ENCODE measurements at places on chromosomes 11 and 22.

GRCh38 chr22:39725351-39726035 lies 154.9 kb downstream of the CACNA1I start:
- DNase-seq = no peak

GRCh38 chr22:31080164-31080847 lies 812 bp upstream of the SMTN start:
- no peak for DNase-seq

DNA sequence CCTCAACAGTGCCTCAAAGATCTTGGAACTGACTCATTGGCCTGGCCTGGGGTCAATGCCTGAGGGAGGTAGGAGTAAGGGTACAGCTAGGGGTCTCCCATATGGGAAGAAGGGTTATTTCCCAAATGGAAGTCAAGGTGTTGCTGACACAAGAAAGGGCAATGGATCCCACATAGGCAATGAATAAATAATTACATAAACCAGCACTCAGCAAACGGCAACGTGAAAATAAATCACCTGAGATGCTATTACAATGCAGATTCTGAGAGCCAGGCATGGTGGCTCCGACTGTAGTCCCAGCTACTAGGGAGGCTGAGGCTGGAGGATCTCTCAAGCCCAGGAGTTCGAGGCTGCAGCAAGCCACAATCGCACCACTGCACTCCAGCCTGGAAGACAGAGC lies 36.5 kb upstream of the SLC35C1 start:
- no peak for DNase-seq

DNA sequence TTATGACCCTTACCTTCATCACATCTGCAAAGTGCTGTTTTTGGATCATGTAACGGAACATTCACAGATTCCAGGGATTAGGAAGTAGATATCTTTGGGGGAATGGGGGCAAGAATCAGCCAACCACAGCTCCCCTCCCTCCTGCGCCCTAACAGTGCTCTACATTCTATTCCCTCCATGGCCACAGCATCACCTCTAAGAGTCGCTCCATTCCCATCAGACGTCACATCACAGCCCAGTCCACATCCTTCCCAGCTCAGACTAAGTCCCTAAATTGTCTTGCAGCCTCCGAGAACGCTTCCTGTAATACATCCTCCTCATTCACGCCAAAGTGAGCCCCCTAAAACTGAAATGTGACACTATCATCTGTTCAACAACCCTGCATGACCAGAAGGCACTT lies 5.9 kb downstream of the SCGB1D1 start:
- no peak for DNase-seq

GRCh38 chr11:120181376-120181975 lies 29.4 kb upstream of the OAF start:
- DNase-seq = no peak

GRCh38 chr22:44305888-44306287 lies 6.9 kb downstream of the SHISAL1 start:
- no peak for DNase-seq

DNA sequence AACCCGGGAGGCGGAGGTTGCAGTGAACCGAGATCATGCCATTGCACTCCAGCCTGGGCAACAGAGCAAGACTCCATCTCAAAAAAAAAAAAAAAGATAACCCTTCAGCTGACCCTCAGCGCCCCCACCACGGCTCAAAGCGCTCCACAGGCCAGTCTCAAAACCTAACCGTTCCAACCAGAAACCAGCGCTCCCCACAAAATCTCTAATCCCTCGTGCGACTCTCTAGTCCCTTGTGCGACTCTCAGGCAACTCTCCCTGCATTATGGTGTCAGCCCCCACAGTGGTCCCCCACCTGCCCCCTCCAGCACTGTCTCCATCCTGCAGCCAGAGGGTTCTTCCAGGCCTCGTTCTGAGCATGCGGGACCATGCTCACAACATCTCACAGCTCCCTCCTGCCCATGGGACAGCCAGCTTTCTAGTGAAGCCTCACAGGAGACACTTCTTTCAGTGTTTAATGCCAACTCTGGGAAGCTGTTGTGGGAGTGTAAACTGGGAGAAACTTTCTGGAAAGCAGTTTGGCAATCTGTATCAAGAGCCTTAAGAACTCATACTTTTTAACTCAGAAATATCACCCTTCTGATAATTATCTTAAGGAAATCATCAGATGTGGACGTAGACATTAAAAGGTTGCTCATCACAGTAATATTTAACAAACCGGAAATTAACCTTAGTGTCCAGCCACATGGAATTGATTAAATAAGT lies 4.2 kb upstream of the RASGRP2 start:
- DNase-seq = peak; percentile 77

DNA sequence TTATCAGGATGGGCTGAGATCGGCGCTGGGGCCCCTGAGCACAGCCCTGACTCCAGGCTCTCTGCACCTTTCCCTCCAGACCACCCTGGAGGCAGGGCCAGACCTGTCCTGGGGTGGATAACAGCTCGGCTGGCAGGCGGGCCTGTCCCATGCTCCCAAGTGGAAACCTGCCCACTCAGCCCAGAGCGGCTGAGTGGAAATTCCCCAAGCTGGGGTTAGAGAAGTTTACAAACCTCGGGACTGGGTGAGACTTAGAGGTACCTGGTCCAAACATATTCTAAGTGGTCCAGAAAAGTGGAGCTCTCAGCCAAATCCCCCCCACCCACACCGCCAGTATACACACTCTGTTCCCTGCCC lies 4.8 kb upstream of the FXYD2 start:
- DNase-seq = no peak

DNA sequence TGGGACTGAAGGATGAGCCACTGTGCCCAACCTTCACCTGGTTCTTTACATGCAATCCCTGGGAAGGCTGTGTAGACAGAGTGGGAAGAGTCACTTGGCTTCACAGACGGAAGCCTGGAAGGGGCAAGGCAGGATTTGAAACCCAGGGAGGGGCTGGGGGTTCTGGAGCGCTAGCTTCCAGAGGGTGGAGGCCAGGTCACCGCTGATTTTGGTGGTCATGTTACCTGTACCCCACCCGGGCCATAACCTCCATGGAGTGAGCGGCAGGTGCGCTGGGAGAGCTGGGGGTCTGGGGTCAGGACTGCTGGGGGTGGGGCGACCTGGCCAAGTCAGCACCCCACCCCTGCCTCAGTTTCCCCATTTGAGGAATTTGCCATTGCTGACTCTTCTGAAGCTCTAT lies 38.3 kb downstream of the PDGFB start:
- DNase-seq = no peak

DNA sequence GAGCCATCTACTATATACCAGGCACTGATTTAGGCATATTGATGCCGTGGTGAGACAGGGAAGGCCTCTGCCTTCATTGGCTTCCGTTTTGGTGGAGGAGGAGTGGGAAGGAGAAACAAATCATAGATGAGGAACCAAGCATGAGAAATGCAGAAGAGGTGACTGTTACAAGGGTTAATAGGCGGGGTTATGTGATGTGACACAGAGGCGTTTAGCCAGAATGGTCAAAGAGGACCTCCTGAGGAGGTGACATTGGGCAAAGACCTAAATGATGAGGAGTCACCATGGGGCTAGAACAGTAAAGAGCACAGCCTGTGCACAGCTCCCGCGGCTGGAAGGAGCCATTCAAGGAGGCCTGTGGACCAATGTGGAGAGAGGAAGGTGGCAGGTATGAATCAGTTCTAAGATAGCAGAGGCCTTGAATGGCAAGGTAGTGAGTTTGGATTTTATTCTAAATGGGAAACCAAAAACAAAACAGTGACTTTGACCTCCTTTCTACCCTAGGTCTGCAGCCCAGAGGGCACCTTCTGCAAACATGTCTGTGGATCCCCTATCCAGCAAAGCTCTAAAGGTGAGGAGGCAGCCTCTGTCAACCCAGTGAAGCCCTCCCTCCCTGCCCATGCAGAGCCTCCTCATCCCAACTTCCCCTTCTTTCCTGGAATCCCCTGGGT lies 11.7 kb downstream of the MAFF start:
- DNase-seq = no peak

GRCh38 chr22:41826430-41827383 lies 6.2 kb upstream of the SREBF2 start:
- DNase-seq = no peak

GRCh38 chr22:49892226-49892899 lies 25.9 kb downstream of the ALG12 start:
- no peak for DNase-seq

- DNase-seq = peak; percentile 88
These were observed 7.6 kb downstream of the SLC39A13 start for GRCh38 chr11:47415949-47416472.

DNA sequence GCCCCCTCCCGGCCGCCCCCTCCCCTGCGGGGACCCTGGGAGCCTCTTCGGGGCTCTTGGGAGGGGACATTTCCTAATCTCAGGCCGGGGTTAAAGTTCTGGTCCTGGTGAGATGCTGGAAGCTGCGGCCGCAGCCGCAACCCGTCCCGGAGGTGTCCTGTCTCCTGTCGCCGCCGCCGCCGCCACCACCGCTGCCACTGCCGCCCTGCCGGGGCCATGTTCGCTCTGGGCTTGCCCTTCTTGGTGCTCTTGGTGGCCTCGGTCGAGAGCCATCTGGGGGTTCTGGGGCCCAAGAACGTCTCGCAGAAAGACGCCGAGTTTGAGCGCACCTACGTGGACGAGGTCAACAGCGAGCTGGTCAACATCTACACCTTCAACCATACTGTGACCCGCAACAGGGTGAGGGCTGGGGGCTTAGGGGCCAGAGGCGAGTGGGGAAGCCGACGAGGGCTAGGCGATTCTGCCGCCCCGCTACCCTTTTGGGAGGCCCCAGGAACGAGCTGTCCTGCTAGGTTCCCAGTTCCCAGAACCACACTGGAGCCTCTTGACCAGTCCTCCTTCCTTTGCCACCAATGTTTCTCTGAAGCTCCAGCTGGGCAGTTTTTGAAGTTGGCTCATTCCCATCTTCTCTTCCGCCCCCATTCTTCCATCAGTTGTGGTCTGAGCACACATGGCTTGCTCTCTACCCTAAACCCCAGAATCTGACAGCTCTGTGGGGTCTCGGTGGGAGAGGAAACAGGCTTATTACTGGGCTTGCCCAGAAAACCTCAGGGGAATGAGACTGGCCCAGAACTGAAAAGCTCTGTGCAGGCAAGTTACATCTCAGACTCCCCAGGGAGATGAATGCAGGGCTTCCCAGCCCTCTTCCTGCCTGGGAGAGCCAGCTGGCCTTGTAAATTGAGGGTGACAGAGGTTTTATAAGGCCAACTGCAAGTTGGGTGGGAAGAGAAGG lies 781 bp downstream of the SIDT2 start:
- DNase-seq = no peak

DNA sequence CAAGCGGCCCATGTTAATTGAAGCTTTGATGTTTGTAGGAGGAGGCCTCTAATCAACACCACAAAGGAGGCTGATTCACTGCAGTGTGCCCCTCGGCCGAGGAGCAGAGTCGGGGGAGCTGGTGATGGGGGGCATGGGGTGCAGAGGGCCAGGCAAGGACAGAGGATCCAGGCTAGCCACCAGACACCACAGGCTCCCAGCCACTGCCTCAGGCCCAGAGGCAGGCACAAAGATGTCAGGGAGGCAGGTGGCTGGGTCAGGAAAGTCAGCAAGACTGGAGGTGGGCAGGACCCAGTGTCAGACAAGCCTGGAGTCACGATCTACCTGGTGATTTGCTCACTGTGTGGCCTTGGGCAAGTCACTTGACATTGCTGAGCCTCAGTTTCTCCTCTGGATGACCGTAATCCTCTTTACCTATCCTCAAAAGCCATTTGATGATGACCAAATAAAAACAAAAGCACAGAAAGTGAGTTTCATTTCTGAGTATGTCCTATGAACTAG lies 121.0 kb downstream of the BUD13 start:
- no peak for DNase-seq

DNA sequence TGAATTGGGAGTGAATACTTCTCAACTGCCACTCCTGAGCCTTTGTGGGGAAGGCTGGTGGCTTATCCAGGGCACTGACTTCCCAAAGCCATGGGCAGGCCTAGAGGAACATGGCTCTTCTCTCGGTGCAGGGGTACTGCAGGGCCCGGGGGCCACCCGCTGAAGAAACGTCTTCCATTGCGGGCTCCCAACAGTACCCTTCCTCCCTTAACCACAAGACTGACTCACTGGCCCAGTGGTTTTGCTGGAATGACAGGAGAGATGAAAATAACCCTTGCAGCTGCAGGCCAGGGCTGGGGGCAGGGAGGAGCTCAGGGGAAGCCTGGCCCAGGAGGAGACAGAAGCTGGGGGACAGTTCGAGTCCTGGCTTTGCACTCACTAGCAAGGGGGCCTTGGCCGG lies 13.5 kb downstream of the TXN2 start:
- peak; percentile 76 for DNase-seq

- peak; percentile 19 for DNase-seq
These were observed 76.2 kb downstream of the ARHGAP32 start for GRCh38 chr11:129115652-129116586.

- no peak for DNase-seq
These were observed 399.2 kb downstream of the TBC1D22A start for GRCh38 chr22:47161631-47162030.

- DNase-seq = no peak
These were observed 23.1 kb downstream of the PRDM11 start for GRCh38 chr11:45169310-45170072.

DNA sequence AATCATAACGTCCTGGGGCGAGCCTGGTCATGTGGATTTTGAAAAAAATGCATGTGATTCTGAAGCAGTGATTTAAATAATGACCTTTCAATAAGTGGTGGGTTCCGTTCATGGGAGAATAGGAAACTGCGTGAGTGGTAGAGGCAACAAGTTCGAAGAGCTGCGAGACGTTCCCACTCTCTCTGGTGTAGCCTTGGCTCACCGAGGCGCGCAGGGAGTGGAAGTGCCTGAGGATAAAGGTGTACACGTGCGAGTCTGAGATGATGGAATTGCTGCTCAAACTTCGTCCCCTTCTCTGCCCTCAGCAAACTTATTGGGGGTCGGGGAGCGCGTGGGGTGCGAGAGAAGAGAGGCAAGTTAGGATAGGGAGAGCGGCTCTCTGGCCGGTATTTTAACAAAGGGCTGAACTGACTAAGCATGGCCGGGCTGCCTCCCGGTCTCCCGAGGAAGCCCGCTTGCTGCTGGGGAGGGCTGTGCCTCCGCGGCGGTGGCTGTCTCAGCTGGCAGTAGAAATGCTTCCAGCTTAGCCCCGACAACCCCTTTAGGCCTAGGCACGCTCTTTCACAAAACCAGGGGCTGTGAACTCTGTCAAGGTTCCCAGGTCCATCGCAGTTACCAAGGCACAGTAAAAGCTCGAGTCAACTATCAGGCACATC lies 875 bp upstream of the STT3A start:
- DNase-seq = no peak
